Stimulated activated naive CD4-positive, alpha-beta T cell treated with Interleukin-2 at 50 U/mL for 16 hours (primary cell): ENCODE measurements at places on chromosomes 7 and 10.
A peak's percentile ranks its signal among the peaks of the same experiment; 100 is the strongest.

DNA sequence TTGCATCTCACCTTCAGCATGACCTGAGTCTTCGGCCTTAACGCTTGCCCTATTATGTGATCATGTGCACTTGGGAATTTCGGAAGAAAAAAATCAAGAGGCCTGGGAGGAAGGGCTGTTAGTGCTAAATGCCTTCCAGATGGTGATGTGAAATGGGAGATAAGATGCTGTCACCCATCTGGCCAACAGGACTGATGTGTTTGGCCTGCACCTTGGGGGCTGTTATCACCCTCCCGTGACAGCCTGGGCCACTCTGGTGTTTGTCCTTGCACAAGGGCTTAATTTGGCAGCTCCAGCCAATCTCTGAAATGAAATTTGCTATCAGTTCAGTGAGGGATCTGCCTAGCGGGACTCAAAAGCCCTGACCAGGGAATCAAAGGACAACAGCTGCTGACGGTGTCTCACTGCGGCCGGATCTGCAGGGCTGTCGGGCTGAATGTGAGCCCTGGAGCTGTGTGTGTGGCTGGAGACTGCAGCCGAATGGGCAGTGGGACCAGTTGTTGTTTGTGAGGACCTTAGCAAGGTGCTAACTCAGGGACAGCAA is 131.4 kb upstream of the BTBD16 start:
- no peak for DNase-seq

DNA sequence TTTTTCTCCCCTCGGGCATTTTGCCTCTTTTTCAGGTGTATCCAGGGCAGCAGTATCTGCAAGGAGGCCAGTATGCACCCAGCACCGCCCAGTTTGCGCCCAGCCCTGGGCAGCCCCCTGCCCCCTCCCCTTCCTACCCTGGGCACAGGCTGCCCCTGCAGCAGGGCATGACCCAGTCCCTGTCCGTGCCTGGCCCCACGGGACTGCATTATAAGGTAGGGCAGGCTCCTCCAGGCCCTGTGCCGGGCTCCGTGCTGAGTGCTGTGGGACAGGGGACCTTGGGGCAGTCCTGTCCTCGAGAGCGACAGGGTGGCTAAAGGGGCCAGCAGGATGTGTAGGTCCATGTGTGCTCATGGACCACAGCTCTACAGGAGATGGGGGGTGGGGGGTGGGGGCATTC is 10.6 kb downstream of the ZMIZ2 start:
- no peak for DNase-seq

DNA sequence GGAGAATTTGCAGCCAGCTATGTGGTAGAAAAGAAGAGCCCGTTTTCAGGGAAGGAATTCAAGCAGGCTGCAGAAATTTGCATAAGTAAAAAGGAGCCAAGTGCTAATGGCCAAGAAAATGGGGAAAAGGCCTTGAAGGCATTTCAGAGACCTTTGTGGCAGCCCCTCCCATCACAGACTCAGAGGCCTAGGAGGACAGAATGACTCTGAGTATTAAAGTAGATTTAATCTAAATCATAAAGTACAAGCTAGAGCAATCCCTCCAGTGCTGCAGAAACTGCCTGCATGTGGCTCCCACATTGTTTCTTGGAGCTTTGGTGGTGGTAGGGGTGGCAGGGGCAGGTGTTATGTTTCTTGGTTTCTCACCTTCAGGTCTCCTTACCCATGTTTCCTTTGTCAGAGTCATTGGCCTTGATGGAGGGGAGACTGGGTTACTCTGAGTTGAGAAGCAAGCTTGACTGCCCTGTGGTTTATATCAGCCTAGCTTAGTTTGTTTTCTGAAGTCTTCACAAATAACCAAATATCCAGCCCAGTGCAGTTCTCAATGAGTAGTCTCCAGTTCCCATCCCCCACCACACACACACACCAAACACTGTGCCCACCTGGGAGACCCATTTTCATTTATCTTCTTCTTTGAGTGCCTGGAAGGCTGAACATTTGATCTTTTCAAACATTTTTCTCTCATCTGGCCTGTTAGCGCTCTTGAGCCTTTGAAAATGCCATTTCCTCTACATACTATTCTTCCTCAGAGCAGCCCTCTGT is 34.5 kb downstream of the ITPRIP start:
- DNase-seq, result no peak

- no peak for DNase-seq
Measured at GRCh38 chr10:101690461-101690860, 4.5 kb downstream of the FBXW4 start.

- DNase-seq, result no peak
Measured at GRCh38 chr7:47453093-47454061, 128.5 kb downstream of the TNS3 start.

DNA sequence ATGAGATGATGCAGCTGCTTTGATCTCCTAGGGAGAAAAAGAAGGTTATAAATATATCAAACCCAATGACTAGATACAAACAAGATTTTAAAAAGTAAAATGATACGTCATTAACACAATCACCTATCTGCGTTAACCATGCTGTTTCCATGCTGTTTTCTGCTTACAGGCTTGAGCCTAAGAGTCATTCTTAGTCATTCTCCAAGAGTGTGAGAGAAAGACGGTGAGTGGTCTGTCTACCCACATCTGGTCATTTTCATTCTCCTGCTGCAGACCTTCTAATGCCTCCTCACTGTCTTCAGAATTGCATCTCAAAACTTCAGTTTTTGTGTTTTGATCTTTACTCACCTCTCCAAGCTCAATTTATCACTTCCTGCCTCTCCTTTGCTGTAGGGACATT is 98.0 kb upstream of the ELMO1 start:
- DNase-seq, result no peak

DNA sequence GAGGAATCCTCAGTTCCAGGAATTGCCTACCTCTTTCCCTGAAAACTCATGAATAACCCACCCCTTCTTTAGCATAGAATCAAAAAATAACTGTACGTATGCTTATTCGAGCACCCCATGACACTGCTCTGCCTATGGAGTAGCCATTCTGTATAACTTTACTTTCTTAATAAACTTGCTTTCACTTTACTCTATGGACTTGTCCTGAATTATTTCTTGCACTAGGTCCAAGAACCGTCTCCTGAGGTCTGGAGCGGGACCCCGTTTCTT is 11.1 kb downstream of the CCL24 start:
- no peak for DNase-seq

GRCh38 chr10:93319896-93320295 is 162.2 kb downstream of the MYOF start:
- no peak for DNase-seq

GRCh38 chr7:45920502-45921380 is at the start of gene IGFBP3:
Gene IGFBP3, minus strand, starts transcription at chr7:45921272. Its CDS starts 132 bp downstream, at chr7:45921140.
- no peak for DNase-seq

DNA sequence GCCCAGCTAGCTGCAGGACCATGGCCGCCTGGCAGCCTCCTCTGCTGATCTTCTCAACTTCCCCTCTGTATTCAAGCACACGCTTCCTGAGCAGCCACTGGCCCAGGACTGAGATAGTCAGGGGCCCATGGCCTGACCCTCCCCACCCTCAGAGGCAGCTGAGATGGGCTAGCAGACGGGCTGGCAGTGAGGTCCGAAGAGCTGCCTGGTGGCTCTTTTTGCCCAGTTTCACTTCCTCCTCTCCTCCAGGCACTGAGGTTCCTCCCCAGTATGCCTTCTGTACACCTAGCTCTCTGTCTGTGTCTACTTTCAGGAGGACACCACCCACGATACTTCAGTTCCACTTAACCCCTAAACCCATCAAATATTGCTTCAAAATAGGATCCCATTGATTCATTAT is 395.6 kb downstream of the TNS3 start:
- no peak for DNase-seq

- no peak for DNase-seq
Measured at GRCh38 chr7:141291541-141291940, 217.7 kb downstream of the TMEM178B start.

- no peak for DNase-seq
Measured at GRCh38 chr7:128171342-128171918, 69.6 kb upstream of the LEP start.

- no peak for DNase-seq
Measured at GRCh38 chr10:91002656-91003055, 81.8 kb upstream of the ANKRD1 start.

DNA sequence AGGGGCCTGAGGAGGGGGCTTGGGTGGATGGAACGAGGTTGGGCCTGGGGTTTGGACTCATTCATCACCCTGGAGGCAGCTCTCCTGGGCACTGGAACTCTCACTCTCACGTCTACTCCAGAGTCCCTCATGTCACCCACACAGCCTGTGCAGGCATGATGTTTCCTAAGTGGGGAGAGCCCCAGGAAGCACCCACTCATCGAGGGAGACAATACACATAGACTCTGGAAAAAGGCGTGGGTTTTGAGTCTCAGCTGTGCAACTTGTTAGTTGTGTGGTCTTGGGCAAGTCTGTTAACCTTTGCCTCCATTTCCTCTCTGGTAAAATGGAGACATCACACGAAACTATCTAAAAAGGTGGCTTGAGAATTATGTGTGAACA is 25.9 kb upstream of the RBM20 start:
- peak; percentile 40 for DNase-seq

DNA sequence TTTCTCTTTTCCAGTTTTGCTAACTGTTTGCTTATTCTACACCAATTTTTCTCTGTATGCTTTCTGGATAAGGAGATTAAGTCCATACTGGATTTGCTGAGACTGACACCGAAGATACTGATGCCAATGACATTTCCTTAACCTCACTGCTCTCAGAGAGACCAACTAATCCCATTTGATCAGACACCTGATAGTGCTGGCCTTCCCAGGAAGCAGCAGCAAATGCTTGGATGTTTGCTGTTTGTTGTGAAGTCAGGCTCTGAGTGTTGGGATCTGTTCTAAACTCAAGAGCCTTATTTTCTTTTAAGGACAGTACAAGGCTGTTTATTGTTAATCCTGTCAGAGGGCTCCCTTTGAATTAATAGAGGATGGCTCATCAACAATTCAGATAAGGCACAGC is 143.3 kb downstream of the ANK3 start:
- no peak for DNase-seq
